Astrocyte of the hippocampus (primary cell): ENCODE measurements at places on chromosomes 13 and 19.

GRCh38 chr19:6828306-6828697 is 55.8 kb downstream of the VAV1 start:
- no peak for DNase-seq

- no peak for DNase-seq
Measured at GRCh38 chr19:11678504-11678903, 60.2 kb downstream of the ZNF823 start.

- DNase-seq = no peak
Measured at GRCh38 chr13:40261336-40261735, 405.1 kb downstream of the FOXO1 start.

DNA sequence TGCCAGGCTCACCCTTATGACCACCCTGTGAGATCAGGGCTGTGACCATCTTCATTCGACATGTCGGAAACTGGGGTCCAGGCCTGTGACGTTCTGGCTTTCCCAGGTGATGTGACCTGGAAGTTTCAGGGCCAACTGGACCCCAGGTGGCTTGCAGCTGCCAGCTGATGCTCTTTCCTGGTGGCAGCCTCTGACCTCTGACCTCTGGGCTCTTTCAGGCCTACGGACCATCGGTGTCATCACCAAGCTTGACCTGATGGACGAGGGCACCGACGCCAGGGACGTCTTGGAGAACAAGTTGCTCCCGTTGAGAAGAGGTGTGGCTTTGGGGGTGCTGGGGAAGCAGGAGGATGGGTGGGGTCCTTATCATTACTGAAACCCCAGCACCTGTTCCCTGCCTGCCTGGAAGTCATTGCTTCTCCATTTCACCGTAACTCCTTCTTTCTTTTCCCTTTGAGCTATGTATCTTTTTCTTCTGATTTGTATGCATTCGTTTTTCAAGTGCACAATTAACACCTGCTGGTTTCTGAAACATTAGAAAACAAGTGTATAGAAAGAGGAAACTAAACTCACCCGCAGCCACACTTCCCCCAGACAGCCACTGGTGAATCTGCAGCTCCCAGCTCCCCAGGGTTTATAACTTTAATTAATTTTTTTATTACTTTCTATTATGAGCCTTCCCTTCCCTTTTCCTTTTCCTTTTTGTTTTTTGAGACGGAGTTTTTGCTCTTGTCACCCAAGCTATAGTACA is 58.9 kb downstream of the TMED1 start:
- no peak for DNase-seq

- DNase-seq = peak; percentile 5
Measured at GRCh38 chr13:43648733-43649132, 138.0 kb downstream of the ENOX1 start.

DNA sequence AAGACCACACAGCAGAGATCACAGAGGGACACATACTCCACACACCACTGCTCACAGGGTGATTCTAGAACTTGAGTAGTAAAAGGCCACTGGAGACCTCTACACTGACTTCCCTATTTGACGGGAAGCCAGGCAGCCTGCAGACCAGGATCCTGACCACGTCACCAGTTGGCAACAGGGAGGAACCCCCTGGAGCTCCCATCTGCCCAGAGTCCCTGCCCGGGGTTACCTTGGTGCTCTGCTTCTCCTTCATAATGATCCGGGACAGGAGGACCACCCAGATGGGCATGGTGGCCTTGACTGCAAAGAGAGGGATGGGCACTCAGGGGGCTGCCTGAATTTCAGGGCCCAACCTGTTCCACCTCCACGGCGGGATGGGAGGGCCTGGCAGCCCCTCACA is 932 bp downstream of the SLC35E1 start:
- DNase-seq = peak; percentile 51

- DNase-seq = peak; percentile 95
Measured at GRCh38 chr19:47598407-47599349, 10.3 kb upstream of the BICRA start.

GRCh38 chr13:44340508-44340907 is 33.1 kb upstream of the SERP2 start:
- DNase-seq = no peak

- DNase-seq = peak; percentile 82
Measured at GRCh38 chr13:30880856-30881155, 25.3 kb upstream of the MEDAG start.

- DNase-seq = peak; percentile 12
Measured at GRCh38 chr13:21674490-21675009, 3.7 kb downstream of the FGF9 start.

DNA sequence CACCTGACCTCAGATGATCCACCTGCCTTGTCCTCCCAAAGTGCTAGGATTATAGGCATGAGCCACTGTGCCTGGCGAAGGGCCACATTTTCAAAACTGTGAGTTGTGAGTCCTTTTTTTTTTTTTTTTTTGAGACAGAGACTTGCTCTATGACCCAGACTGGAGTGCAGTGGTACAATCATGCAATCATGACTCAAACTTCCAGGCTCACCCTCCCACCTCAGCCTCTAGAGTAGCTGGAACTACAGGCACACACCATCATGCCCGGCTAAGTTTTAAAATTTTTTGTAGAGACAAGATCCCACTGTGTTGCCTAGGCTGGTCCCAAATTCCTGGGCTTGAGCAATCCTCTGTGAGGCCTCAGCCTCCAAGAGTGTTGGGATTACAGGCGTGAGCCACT is 3.8 kb upstream of the MYPOP start:
- no peak for DNase-seq

DNA sequence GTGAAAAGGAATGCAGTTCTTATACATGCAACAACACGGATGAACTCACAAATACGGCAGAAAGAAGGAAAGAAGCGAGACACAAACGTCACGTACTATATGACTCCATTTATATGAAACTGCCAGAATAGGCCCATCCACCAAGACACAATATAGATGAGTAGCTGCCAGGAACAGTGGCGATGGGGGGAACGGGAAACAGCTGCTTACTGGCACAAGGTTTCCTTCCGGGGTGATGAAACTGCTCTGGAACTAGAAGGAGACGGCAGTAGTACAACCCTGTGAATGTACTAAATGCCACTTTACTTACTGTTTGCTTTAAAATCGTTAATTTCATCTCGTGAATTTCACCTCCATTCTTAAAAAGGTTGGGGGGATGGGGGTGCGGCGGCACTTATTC is 28.9 kb downstream of the MLLT1 start:
- no peak for DNase-seq

DNA sequence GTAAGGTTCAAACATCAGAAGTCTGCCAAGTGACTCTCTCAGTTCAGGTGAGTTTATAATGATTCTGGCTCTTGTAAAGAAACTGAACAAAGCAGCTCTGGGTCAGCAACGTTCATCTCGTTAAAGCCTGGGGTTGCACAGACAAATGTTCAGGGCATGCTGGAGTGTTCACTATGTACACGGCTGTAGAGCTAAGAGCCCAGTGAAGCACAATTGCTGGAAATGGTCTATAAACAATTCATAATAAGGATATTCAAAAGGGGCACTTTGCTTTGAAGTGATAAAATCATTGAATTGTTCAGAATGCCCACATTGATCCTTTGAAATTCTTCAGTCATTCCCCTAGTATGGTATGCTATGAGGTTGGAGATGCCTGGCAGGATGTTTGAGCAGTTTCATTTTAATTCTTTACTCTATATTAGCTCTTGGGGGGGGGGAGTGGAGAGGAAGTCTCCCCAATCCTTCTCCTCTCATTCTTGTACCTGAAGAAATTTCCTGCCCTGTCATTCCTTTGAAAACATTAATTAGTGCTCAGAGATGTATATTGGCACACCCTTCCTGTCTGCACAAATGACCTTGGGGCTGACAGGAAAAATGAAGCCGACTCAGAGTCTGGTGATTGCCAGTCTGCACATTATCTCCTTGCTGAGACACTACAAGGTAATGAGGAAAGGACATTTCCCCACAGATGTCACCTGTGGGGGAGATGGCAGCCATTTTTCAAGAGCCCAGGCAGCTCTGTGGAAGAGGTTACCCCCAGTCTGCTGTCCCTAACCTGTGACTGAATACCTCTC is 145.5 kb downstream of the DLEU7 start:
- no peak for DNase-seq

- no peak for DNase-seq
Measured at GRCh38 chr19:45119582-45119981, 26.6 kb downstream of the PPP1R37 start.

GRCh38 chr19:39160523-39160861 is 34.9 kb downstream of the PAK4 start:
- DNase-seq = peak; percentile 68

DNA sequence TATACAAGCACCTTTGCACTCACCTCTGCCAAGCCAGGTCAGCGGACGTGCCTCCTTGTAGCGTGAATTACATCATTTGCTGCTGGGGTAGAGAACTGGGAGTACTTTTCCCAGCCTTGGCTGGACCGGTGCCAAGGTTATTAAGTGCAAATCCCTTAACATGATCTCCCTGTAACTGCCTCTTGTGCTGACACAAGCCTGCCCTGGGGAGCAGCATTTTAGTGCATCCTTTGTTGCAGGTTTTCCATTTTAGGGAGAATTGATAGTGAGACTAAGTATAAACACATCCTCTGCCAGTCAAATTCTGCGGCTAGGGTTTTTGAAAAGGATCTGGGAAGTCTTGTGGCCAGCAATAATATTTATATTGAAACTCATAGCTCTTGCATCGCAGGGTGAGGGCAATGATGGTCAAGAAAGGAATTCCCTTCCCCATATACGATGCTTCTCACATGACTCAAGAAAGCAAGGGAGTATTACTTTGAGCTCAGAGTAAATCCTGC is 32.7 kb upstream of the DCLK1 start:
- peak; percentile 95 for DNase-seq

GRCh38 chr13:73248711-73249580 is 190.1 kb downstream of the KLF5 start:
- DNase-seq = peak; percentile 32

DNA sequence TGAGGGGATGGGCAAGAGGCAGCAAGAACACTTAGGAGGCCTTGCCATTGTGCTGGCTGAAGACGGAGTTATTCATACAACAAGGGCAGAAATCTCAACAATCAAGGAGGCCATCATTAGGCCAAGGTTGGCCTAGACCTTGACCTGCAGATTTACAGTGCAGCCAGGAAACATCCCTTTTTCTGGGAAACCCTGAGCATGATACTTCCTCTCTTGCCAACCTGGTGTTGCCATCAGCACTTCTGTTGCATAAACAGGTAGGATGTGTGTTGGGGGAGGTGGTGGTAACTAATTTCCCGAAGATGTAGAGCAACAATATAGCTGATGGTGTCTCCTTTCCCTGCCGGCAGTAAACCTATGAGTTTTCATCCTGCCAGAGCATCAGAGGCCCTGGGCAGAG is 8.0 kb downstream of the TMEM272 start:
- DNase-seq = no peak

- DNase-seq = no peak
Measured at GRCh38 chr13:77033717-77034302, 6.9 kb upstream of the FBXL3 start.

- peak; percentile 47 for DNase-seq
Measured at GRCh38 chr19:2113439-2114211, 16.9 kb downstream of the IZUMO4 start.

GRCh38 chr19:55601084-55601483 is 996 bp downstream of the ZNF524 start:
- DNase-seq = no peak

DNA sequence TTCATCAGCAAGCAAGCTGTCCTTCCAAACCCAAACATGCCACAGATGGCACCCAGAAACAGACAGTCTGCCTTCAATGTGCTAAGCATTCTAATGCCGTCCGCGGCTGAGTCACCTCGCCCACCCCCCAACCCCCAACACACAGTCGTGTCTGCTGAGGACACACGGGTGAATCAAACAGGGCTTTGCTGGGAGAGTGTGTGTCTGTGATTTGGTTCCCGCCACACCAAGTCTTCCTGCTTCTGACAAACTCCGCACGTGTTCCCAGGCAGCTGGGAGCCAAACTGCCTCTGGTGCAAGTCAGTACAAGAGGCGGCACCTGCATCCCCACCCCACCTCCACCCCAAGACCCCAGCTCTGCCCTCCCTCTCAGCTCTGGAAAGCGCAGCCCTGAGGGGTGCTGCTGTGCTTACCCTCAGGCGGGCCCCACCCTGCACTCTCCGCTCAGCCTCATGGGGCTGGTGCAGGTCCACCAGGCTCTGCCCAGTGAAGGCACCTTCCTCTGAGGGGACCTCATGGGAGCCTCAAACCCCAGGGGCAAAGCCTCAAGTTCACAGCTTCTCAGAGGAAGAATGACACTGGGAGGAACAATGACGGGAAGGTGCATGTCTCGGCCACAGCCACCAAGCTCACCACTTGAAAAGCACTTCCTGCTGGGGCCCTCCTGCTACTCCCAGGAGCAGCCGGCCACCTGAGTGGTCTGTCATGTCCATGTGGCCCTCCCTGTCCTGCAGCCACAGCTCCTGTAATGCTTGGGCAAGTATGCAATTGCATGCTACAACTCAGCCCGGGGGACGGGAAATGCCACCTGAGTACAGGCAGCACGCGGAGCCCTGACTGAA is 15.0 kb upstream of the SLC35E1 start:
- DNase-seq = peak; percentile 65
